ENCODE measurements at places on chromosomes 3 and 15.

GRCh38 chr3:15045667-15046066 is 19.4 kb downstream of the MRPS25 start:
- DNase-seq, result no peak

DNA sequence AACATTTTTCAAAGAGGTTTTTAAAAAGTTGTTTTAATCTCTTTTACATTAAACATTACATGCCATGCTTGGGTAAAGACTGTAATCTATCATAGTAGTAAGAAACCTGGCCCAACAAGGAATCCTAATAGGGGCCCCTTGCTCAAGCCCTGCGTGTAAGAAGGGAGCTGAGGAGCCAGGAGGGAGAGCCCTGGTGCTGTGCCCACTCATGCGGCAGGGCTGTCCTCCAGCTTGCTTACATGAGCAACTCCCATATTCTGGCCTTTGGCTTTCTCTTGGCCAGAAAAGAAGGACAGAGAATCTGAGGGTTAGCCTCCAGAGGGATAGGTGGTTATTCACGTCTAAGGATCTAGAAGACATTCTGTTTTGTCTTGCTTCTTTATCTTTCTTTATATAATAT is 49.8 kb downstream of the KBTBD12 start:
- no peak for DNase-seq

DNA sequence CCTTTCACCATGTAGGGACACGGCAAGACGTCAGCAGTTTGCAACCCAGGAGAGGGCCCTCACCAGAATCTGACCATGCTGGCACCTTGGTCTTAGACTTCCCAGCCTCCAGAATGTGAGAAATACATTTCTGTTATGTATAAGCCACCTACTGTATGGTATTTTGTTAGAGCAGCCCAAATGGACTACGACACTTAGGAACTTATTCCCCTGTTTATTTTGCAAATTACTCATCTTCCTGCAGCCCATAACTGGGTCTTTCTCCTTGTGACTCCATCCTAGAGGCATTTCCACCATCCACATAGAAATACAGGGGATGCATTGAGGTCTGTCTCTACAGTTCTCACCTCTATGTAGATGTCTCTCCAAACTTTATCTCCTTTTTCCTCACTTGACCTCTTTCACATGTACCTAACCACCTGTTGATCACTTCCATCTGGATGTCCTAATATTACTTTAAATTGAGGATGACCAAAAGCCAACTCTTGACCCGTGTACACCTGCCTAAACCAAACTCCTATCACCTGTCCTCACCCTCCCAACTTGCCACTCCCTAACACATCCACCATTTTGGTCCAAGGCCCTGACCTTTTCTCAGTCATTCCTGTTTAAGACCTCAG is 406.0 kb upstream of the WNT5A start:
- DNase-seq, result no peak

DNA sequence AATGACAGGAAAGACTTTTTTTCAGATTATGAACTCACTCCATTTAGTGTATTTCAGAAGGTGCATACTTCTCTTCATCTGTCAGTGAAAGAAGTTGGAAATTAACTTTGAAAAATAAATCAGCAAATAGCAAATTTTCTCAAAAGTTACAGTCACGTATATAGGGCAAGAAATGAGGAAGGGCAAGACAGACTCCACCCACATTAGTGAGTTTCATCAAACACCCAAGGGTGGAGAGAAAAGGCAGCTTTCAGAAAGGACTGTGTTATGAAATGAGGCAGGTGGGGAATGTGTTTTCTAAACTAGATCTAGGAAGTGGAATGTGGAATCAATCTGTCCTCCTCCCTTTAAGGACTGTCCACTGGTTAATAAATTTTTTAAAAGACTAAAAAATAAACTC is 2.9 kb downstream of the SLC22A13 start:
- no peak for DNase-seq

DNA sequence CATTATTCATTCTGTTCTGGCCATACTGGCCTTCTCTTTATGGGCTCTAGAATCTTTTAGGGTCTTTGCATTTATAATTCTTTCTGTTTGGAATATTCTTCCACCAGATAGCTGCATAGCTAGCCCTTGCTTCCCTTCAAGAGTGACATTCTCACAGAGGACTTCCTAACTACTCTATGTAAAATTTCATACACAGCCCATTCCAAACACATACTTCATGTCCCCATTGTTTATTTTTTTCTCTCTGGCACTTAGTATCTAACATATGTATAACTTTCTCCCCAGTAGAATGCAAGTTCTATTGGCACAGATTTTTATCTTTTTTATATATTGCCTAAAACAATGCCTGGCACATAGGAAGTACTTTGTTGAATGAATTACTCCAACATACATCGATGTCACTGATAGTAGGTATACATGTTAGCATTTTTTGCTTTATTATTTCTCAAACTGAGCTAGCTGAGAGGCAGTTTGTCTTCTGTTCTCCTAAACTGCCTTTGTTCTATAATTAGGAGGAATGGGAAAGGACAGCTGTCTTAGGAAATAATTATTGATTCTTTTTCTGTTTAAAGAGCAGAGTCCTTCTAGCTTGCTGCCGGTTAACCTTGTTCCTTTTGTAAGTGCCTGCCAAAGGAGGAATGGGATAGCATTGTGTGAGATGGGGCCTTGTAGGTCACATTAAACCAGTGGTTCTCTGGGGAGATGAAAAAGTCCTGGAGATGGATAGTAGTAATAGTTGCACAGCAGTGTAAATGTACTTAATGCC is 7.9 kb downstream of the FAM162A start:
- no peak for DNase-seq

DNA sequence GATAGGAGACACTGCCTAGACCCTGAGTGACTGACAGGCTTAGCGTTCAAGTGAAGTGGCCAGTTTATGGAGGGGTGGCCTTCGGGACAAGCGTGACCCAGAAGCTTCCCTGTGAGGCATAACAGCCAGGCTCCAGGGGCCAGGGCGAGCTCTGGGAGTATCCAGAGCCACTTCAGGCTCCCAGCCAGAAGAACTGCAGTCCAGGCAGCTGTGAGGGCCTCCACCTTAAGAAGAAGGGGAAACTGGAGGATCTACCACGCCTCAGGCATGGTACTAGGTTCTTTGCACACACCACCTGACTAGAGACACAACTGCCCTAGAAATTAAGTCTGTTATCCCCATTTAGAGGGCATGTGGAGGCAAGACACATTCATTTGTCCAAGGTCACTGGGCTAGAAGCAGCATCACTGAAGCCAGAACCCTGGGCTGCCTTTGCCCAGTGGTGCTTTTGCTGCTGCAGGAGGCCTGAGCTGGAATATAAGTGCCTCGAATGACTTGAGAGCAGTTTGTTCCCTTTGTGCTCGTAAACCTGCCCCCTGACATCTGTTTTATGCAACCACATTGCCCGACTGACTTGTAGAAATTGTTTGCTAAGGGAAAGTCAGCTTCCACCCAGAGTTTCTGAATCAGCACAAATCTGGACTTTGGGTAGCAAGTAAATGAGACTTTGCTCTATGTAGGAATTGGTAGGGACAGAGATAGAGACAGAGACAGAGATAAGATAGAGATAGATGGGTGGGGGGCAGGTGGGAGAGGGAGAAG is 23.3 kb downstream of the RASGRF1 start:
- DNase-seq, result no peak

DNA sequence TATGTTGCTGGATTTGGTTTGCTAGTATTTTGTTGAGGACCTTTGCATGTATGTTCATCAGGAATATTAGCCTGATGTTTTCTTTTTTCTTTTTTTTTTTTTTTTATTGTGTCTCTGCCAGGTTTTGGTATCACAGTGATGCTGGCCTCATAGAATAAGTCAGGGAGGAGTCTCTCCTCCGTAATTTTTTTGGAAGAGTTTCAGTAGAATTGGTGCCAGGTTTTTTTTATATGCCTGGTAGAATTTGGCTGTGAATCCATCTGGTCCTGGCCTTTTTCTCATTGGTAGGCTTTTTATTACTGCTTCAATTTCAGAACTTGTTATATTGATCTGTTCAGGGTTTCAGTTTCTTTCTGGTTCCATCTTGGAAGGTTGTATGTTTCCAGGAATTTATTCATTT is 165.8 kb downstream of the VPS8 start:
- DNase-seq, result no peak

GRCh38 chr3:55955891-55956477 is 468.9 kb upstream of the WNT5A start:
- DNase-seq, result no peak

- no peak for DNase-seq
Observed at GRCh38 chr3:197167549-197167948, 130.9 kb downstream of the DLG1 start.

DNA sequence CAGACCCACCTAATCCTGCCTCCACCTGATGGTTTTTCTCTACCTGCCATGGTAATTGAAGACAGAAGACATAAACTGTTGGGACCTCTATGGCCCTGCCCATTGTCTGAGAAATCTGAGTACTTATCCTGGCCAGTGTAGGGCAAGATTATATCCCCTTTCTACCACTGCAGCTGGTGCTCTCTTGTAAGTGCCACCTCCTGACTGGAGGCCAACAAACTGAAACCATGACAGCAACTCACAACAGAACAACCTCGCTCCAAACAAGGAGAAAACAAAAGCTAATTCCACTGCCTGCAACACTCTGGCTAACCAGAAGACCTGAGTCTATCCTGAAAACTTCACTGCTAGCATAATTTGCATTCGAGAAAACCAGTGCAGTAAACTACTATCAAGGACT is 82.9 kb downstream of the CLDN1 start:
- no peak for DNase-seq

- no peak for DNase-seq
Observed at GRCh38 chr15:52658955-52659354, 20.2 kb downstream of the ATOSA start.

GRCh38 chr15:38531509-38531908 is 33.1 kb downstream of the RASGRP1 start:
- no peak for DNase-seq

GRCh38 chr3:66367979-66368378 is 132.8 kb downstream of the LRIG1 start:
- DNase-seq, result no peak

GRCh38 chr3:41684797-41685735 is 276.8 kb downstream of the ULK4 start:
- no peak for DNase-seq

GRCh38 chr3:123105201-123106189 is 38.7 kb downstream of the PDIA5 start:
- peak; percentile 76 for DNase-seq

GRCh38 chr15:41493902-41494189 is 172 bp downstream of the ITPKA start:
- no peak for DNase-seq

All from memory B cell (primary cell).